ENCODE measurements at places on chromosomes 7 and 10.
A peak's percentile ranks its signal among the peaks of the same experiment; 100 is the strongest.

- peaks cover 26% of the 10 kb centered on the region for H3K36me3 ChIP-seq
- peaks cover 14% of the 10 kb centered on the region for H3K4me1 ChIP-seq
- no peak overlapping the region for H3K27ac ChIP-seq
- no peak overlapping the region for H3K4me3 ChIP-seq
Observed at GRCh38 chr7:66939325-66939724, 18.3 kb downstream of the TMEM248 start.

GRCh38 chr10:17710181-17710580 is 41.8 kb upstream of the TMEM236 start:
- DNase-seq, result no peak
- no peaks in the 10 kb centered on the region for H3K4me1 ChIP-seq
- no peaks in the 10 kb centered on the region for H3K27me3 ChIP-seq
- no peak overlapping the region for H3K4me3 ChIP-seq

- H3K27ac ChIP-seq, result no peak overlapping the region
- H3K27me3 ChIP-seq, result no peaks in the 10 kb centered on the region
- no peak for DNase-seq
- no peak overlapping the region for H3K4me3 ChIP-seq
- no peaks in the 10 kb centered on the region for H3K36me3 ChIP-seq
- no peaks in the 10 kb centered on the region for H3K4me1 ChIP-seq
Observed at GRCh38 chr10:123704812-123705211, 38.7 kb downstream of the GPR26 start.

- peak overlapping the region; percentile 99 for H3K27ac ChIP-seq
- DNase-seq, result no peak
- H3K27me3 ChIP-seq, result no peaks in the 10 kb centered on the region
- no peaks in the 10 kb centered on the region for H3K36me3 ChIP-seq
Observed at GRCh38 chr10:100996678-100997359, 2.8 kb upstream of the LZTS2 start.

DNA sequence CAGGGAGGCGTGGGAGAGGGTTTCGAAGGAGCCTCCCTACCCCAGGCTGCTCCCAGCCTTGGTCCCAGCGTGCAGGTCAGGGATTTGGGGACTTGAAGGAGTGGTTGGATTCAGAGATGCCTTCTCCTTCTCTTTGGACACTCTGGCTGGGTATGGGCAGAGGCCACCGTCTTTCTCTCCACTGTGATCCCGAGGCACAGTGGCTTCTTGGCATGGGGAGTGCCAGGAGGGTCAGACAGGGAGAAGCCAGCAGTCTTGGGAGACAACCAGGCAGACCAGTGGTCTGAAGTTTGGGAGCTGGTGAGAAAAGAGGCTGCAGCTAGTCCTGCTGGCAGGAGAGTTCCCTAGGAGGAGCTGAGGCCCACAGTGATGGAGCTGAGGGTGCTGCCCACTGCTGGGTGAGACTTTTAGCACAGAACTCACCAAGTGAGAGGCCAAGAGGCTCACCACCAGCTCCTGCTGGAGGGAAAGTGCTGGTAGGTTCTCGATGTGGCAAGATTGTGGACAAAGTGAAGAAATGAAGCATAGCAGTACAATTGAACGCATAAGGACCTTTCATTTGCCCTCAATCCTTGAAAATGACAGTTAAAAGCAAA is 35.2 kb upstream of the WDFY4 start:
- no peak for DNase-seq
- no peak overlapping the region for H3K27ac ChIP-seq
- H3K4me1 ChIP-seq, result no peaks in the 10 kb centered on the region
- no peaks in the 10 kb centered on the region for H3K27me3 ChIP-seq
- no peak overlapping the region for H3K4me3 ChIP-seq
- H3K36me3 ChIP-seq, result no peaks in the 10 kb centered on the region

DNA sequence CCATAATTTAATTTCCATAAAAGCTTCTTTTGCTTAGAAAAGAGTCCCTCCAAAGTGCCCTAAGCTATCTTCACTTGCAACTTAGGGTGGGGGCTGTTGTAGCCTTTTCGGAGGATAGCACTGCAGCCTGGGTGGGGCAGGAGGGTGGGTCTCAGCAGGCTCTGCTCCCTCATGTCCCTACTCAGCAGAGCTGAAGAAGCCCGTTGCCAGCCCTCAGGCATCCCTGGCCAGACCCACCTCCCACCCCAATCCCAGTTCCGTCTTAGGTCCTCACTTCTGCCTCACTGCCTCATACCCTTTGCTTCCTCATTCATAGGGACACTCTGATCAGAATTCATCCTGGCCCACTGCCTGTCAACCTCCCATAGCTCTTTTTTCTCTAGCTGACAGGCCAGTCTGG is 99.8 kb upstream of the ZMIZ1 start:
- H3K36me3 ChIP-seq, result no peaks in the 10 kb centered on the region
- H3K27me3 ChIP-seq, result no peaks in the 10 kb centered on the region
- H3K4me1 ChIP-seq, result peaks cover 17% of the 10 kb centered on the region
- DNase-seq, result no peak

DNA sequence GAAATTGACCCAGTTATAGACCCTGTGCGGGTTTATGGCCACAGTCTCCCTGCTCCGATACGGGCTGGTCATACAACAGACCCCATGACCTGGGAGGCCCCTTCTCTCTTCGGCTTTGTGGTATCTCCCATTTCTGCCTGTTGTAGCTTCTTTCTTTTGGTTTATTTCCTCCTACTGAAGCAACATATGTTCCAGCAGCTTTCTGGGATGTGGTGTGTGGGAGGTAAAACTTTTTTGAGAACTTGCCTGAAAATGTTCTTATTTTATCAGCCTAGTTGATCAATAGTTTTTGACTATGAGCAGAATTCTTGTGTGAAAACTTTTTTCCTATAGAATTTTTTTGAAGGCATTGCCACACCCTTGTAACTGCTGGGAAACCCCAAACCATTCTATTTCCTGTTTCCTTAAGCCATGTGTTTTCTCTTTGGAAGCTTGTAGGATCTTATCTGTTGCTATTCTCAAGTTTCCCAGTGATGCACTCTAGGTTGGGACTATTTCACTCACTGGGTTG is 80.0 kb downstream of the DAGLB start:
- H3K36me3 ChIP-seq, result no peaks in the 10 kb centered on the region
- no peaks in the 10 kb centered on the region for H3K27me3 ChIP-seq
- H3K4me1 ChIP-seq, result no peaks in the 10 kb centered on the region
- no peak overlapping the region for H3K27ac ChIP-seq
- DNase-seq, result no peak

- H3K27ac ChIP-seq, result no peak overlapping the region
- DNase-seq, result no peak
- peaks cover 8% of the 10 kb centered on the region for H3K27me3 ChIP-seq
- H3K36me3 ChIP-seq, result no peaks in the 10 kb centered on the region
Observed at GRCh38 chr10:131676800-131677421, 223.9 kb upstream of the PPP2R2D start.

DNA sequence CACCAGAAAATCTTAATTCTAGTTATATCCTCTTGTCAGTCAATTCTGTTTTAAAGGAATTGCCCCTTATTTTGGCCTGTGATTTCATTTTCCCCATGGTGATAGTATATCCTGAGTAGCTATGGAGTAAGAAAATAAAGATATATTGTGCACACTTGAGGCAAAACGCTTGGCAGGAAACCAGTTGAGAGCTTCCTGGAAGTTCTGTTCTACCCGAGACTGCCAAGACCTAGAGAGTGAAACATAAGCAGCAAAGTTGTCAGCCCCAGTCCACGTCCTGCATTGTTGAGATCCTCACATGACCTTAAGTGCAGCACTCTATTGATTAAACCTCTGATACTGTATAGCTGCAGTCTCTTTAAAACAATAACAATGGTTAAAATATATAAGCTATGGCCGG is 235.2 kb downstream of the CDC14C start:
- H3K4me1 ChIP-seq, result no peaks in the 10 kb centered on the region
- no peak for DNase-seq
- H3K27me3 ChIP-seq, result no peaks in the 10 kb centered on the region

DNA sequence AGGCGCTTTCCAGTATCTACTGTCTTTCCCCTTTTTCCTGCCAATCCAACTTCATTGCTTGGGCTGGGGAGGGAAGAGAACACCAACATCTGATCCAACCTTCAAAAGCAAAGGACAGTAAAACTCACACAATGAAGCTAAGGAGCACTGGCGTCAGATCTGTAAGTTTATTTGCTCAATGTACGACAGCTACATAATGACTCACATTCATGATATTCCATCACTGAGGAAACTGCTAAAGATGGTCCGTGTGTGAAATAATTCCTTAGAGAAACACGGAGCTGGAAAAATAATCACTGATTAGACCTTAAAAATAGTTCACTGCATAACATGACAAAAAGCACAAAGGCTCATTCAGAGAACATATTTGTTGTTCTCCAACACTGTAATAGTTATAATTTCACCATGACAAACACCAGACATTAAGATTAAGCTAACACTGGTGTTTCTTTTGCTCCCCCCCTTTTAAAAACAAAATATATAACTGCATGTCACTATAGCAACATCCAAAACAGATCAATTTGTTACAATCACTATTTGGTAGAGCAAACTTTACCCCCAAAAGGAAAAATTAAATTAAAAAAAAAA is 24.3 kb downstream of the HSPB1 start:
- no peak overlapping the region for H3K4me3 ChIP-seq
- no peak for DNase-seq
- H3K27me3 ChIP-seq, result no peaks in the 10 kb centered on the region
- peaks cover 12% of the 10 kb centered on the region for H3K36me3 ChIP-seq

GRCh38 chr10:124517461-124517860 is 55.8 kb downstream of the LHPP start:
- no peak for DNase-seq
- H3K36me3 ChIP-seq, result no peaks in the 10 kb centered on the region
- no peaks in the 10 kb centered on the region for H3K27me3 ChIP-seq
- H3K4me3 ChIP-seq, result no peak overlapping the region
- H3K4me1 ChIP-seq, result peaks cover 5% of the 10 kb centered on the region

DNA sequence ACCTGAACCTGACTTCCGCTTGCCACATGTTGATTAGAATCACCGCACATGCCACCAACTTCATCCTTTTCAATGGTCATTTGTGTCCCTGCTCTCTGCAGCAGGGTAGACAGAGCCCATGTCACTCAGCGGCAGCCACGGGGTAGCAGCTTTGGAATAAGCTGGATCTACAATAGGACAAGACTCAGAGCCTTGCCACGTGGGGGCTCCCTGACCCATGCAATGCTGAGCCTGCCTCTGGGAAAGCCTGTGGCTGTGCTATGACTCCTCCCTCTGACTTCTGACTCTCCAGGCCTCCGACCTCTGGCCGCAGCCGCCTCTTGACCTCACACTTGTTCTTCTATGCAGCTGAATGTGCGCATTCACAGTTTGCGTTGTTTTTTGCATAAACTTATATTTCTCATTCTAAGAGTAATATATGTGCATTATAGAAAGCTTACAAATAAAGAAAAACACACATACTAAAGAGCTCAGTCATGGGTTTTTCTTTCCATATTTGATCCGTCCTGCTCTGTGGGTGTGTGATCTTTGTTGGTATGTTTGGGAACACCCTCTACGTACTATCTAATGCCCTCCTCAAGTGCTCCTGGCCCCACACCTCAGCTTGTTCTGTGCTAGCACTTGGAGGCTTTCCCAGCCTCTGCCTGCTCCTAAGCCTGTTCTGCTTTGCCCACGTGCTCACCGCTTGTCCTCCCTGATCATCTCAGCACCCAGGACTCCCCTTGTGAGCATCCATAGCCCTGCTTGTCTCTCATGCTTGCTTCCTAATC is 198.0 kb upstream of the MKI67 start:
- H3K4me3 ChIP-seq, result no peak overlapping the region
- no peak for DNase-seq
- no peaks in the 10 kb centered on the region for H3K4me1 ChIP-seq
- H3K27ac ChIP-seq, result no peak overlapping the region
- H3K27me3 ChIP-seq, result peaks cover 4% of the 10 kb centered on the region

GRCh38 chr10:28091913-28092312 is 93.0 kb upstream of the ODAD2 start:
- H3K27me3 ChIP-seq, result no peaks in the 10 kb centered on the region
- no peak for DNase-seq
- H3K4me1 ChIP-seq, result no peaks in the 10 kb centered on the region
- no peak overlapping the region for H3K4me3 ChIP-seq
- H3K36me3 ChIP-seq, result peaks cover 11% of the 10 kb centered on the region
- no peak overlapping the region for H3K27ac ChIP-seq

DNA sequence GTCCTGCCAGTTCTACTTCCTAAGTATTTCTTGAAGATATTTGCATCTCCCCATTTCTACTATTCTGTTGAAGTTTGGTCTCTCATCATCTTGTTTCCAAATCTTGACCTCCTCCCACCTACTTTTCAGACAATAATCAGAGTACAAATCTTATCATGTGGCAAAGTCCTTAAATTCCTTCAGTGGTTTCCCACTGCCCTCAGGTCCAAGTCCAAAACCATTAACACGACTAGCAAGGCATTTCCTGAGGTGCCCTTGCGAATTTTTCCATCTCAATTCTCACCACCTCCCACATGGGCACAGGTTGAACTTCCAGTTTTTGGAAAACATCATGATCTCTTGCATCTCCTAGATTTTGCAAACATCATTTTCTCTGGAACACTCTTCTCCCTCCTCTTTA is 97.2 kb upstream of the CDK1 start:
- no peaks in the 10 kb centered on the region for H3K4me1 ChIP-seq
- no peak overlapping the region for H3K4me3 ChIP-seq
- DNase-seq, result no peak
- H3K36me3 ChIP-seq, result no peaks in the 10 kb centered on the region
- no peak overlapping the region for H3K27ac ChIP-seq

GRCh38 chr7:24245362-24245761 is 38.6 kb upstream of the NPY start:
- no peak for DNase-seq
- H3K4me1 ChIP-seq, result no peaks in the 10 kb centered on the region
- no peak overlapping the region for H3K27ac ChIP-seq
- no peaks in the 10 kb centered on the region for H3K27me3 ChIP-seq

DNA sequence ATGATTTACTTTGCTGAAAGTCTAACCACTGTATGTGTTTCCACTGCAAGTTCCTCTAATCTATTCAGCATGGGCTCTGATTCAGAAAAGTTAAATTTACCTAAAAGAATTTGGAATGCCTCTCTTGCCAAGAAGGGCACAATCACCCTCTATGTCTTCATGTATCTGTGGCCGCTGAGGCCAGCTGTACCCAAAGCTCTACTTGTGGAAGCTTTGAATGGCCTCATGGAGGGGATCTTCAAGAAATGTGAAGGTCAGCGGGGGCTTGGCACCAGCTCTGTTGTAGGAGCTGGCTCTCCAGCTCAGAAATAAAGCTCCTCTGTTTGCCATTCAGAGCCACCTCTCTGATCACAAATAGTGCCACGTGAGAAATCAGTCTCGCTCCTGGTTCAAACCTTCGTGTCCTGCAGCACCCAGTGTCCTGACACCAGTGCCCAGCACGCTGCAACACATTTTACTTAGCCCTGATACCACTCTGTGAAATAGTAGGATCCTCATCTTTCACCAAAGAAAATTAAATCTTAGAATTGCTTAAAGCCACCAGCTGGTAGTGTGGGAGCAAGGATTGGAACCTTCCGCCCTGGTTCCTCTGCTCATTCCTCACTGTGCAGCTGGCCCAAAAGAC is 61.1 kb downstream of the PKD1L1 start:
- no peaks in the 10 kb centered on the region for H3K4me1 ChIP-seq
- H3K36me3 ChIP-seq, result no peaks in the 10 kb centered on the region
- no peak overlapping the region for H3K27ac ChIP-seq

GRCh38 chr7:120732256-120732655 is 125.7 kb downstream of the TSPAN12 start:
- no peaks in the 10 kb centered on the region for H3K4me1 ChIP-seq
- DNase-seq, result no peak
- no peaks in the 10 kb centered on the region for H3K36me3 ChIP-seq
- no peak overlapping the region for H3K4me3 ChIP-seq

- H3K4me1 ChIP-seq, result peaks cover 92% of the 10 kb centered on the region
- no peaks in the 10 kb centered on the region for H3K36me3 ChIP-seq
- H3K4me3 ChIP-seq, result no peak overlapping the region
Observed at GRCh38 chr10:5611899-5612680, 54.3 kb downstream of the ASB13 start.

All from tibial artery (tissue), 4 donors.